ENCODE measurements at places on chromosomes 2 and 18.

DNA sequence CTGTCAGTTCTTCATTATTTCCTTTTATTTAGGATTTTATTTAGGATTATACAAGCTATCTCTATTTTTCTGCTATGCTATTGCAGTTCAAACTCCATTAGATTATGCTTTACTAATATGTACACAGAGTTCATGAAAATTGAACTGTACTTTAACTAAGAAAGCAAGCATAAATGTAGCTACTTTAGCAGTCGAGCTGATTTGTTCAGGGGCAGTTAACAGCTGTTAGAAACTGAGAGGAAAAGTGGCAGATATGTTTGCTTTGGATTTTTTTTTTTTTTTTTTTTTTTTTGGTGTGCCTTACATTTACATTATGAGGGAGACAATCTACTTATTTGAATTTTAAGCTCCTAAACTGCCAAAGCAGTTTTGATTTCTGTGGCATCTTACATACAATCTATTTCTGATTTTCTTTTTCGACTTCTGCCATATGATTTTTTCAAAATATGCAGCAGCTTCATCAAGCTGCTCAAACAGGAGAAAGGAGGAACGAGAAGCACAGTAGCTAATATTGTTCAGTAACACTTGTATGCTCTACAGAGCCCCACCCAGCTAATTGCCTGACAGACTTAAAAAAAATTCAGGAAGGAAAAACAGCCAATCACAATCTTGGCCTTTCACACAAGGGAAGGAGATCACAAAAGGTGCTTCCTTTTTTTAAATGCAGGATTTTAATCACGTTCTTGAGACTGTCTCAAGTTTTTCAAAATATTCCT, 233.4 kb upstream of the SIX3 start:
- DNase-seq = peak; percentile 90

- no peak for DNase-seq
These were observed 61.0 kb downstream of the MGAT5 start for GRCh38 chr2:134314681-134315368.

- peak; percentile 66 for DNase-seq
These were observed 2.9 kb upstream of the B4GALT6 start for GRCh38 chr18:31686986-31687928.

GRCh38 chr18:34322365-34323289, 97.9 kb upstream of the NOL4 start:
- DNase-seq = peak; percentile 50

- no peak for DNase-seq
These were observed 79.0 kb upstream of the CTDP1 start for GRCh38 chr18:79600596-79600995.

GRCh38 chr2:55954306-55955035, 30.9 kb upstream of the EFEMP1 start:
- DNase-seq = no peak

- DNase-seq = no peak
These were observed 3.1 kb upstream of the CYTIP start for GRCh38 chr2:157447031-157447430.

DNA sequence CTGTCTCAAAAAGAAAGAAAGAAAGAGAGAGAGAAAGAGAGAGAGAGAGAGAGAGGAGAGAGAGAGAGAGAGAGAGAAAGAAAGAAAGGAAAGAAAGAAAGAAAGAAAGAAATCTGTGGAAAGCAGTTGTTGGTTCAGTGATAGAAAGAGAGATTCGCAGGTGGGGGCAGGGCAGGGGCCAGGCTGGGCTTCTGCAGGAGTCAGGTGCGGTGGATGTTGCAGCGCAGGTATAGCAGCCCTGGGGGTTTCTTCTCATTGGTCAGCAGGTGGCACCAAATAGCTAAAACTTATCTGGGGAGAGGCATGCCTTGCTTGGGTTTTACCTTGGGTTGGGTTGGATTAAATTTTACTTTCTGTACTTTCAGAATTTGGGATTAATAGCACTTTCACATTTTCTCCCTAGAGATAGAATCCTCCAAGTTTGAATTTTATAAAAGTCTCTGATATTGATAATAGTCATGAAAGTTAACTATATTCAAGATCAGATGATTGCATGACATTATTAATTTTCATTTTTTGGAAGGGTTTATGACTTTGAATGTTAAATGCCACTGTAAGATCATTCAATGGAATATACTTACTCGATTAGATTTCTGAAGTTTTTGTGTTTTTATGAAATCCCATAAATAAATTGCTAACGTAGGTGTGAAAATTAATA, 66.6 kb downstream of the SPTBN1 start:
- peak; percentile 76 for DNase-seq

- DNase-seq = no peak
These were observed 46.6 kb downstream of the FAM228A start for GRCh38 chr2:24221343-24222050.

DNA sequence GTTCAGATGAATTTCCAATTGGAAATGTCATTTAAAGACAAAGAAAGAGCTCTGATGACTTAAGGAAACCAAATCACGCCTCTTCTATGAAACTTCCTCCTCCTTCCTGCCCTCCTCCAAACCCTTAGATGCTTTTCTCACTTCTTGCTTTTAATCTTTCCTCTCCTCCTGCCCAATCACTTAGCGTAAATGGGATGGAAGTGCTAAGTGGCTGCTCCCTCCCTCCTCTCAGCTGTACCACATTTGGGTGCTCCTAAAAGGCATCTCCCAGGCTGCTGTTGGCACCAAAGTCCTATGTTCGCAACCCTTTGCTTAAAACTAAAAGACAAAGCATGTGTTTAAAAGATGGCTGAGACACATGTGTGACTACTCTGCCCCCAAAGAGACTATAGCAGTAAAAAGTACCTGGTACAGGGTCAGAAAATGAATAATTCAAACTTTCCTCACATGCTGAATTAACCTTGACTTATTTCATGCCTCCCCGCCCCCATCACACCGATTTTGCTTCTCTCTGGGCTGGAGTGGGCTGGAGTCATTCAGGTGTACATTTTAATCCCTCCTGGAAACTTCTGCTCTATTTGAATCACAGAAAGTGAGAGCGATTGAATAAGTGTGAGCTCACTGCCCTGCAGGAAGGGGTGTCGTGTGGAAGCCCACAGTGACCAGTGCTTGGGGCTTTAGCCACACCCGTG, 59.2 kb upstream of the KLF7 start:
- DNase-seq = no peak

DNA sequence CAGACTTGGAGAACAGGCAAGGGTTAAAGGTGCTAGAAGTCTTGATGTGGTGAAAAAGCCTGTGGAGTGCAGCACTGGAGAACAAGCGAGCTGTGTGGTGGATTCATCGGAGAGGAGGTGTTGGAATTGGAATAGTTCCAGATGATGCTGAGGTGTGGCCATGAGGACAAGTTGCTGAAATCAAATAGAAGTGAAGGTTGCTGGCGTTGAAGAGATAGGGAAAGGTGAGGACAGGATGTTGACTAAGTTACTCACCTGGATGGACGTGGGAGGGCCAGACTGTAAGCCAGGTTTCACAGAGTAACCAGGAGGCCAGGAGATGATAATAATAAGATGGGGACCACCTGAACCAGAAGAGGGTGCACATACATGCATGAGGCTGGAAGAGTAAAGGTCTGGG, 173.4 kb downstream of the DIS3L2 start:
- DNase-seq = no peak

GRCh38 chr2:223945755-223946154, 620 bp upstream of the WDFY1 start:
- no peak for DNase-seq

DNA sequence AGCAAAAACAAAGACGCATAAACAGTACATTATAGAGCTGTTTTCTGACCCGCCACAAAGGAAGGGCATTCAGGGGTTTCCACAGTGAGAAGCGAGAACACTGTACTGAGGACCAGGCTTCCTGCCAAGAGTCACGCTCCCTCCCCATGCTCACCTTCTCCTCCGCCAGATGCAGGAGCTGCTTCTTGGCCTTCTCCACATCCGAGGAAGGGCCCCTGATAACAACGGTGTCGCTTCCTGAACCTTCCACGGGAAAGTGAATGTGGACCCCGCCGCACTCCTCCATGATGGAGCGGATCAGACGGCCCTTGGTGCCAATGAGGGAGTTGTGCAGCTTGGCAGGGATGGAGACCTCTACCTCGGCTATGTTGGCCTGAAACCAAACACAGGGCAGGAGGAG, 53.8 kb downstream of the ANO7 start:
- DNase-seq = no peak

DNA sequence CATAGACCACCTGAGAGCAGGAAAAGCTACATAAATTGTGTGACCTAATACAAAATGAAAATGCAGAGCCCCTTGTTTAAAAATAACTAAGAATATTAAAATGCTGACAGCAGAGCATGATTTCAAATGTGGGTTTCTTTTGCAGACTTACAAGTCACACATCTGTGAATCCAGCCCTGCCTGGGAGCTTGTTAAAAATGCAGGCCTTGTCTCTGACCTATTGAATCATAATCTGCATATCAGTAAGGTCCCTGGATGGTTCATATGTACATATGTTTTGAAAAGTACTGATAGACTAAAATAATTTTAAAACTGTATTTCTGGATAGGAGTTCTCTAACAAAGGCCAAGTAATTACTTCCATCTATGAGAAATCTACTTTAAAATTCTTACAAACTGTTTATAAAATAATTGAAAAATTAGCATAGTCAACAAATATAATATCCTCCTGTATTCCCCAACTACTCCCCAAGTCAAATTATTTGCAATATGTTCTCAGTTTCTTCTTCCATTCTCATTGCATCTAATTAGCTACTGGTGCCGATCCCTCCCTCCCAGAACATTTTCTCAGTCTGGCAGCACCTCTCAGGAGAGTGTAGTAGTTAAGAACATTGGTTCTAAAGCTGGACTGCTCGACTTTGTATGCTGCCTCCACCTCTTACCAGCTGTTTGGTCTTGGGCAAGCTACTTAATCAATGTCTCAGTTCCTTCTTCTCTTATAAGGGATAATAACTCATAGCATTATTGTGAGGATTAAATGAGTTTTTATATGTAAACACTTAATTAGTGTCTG, 1040.4 kb upstream of the CDH2 start:
- DNase-seq = no peak

GRCh38 chr2:3585261-3586109, 9.4 kb upstream of the COLEC11 start:
- DNase-seq = no peak

DNA sequence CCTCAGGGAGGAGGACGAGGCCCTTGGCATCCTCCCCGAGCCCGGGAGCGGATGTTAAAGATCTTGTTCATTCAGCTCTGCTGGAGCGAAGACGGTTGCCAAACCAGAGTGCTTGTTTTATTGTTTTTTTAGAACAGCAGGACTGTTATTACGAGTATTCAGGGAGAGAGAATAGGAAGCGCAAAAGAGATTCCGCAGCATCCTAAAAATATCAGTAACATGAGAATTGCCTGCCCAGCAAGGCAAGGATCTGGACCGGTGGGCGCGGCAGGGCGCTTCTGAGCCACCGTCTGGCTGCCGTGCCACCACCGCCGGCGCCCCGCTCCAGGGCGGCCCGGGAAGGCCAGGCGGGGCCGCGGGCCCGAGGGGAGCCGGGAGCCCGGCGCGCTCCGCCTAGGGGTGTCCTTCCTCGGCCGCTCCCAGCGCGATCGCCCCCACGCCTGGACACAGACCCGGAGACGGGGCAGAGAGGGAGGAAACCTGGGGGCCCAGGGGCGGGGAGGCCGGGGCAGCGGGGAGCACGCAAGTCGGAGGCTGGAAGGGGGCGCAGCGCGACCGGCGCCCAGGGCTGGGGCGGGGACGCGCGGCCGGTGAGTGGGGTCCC, 843 bp downstream of the CYS1 start:
- DNase-seq = peak; percentile 25

DNA sequence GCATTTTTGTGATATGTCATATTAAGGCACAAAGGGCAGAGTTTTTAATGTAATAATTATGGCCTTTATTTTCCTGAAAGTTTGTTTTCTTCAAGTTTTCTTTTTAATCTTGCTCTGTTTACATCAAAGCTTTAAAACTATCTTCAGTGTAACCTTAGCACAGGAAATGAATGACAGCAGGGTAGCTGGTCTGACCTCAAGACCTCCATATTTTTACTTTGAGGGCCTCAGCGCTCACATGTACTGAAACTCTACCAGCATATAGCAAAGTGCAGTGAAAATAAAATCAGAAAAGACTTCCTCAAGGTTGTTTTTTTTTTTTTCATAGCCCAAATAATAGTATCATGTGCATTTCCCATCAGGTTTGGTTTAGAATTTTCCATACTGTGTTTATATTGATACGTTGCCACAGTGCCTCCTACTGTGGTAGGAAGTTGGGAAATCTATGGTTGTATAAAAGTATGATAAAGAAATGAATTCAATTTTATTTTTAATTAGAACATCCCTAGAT, 163.4 kb downstream of the UBE2E3 start:
- DNase-seq = no peak

- DNase-seq = no peak
These were observed 587.3 kb downstream of the ARHGAP15 start for GRCh38 chr2:143716522-143716921.

Data from common myeloid progenitor, CD34-positive (primary cell).